ENCODE measurements at places on chromosomes 5 and 9.
A peak's percentile ranks its signal among the peaks of the same experiment; 100 is the strongest.

- no peak for DNase-seq
Measured at GRCh38 chr5:122705851-122706250, 69.0 kb upstream of the SNX2 start.

- DNase-seq: no peak
Measured at GRCh38 chr5:166883016-166883415, 1408.4 kb upstream of the WWC1 start.

- no peak for DNase-seq
Measured at GRCh38 chr5:80337379-80337778, 17.6 kb downstream of the SPZ1 start.

DNA sequence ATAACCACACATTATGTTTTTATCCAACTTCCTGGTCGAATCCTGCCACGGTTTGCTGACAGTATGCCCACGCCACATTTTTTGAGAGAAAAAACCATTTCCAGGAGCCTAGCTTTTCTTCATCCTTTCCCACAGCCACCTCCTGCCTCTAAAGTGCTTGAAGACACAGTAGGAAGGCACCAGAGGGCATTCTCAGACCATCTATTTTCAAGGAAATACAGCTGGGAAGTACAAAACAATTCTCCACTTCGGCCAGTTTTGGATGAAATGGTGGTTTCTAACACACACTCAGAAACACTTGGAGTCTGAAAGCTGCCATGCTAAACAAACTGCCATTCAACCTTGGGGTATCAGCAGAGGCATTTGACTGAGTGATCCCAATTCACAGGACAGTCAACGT, 86.3 kb upstream of the RPS23 start:
- peak; percentile 41 for DNase-seq

DNA sequence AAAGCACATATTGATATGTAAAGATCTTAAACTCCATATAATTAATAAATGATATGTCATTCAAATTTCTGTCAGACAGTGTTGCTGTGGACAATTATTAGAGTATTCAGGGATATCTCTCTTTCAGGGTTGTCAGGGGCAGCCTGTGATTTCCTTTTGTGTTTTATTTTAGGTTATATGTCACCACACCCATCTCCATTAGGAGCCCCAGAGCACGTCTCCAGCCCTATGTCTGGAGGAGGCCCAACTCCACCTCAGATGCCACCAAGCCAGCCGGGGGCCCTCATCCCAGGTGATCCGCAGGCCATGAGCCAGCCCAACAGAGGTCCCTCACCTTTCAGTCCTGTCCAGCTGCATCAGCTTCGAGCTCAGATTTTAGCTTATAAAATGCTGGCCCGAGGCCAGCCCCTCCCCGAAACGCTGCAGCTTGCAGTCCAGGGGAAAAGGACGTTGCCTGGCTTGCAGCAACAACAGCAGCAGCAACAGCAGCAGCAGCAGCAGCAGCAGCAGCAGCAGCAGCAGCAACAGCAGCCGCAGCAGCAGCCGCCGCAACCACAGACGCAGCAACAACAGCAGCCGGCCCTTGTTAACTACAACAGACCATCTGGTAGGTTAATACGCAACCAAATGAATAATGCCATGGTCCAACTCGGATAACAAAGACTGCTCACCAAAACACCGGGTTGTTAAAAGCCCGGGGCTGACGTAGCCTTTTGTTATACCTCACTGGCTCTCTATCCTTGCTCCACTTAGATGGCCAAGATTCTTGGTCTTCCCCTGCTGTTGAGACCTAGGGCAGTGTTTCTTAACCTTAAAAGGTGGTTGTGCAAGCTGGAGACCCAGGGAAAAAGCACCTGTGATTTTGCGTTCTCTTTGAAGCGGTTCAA, 24.4 kb downstream of the SMARCA2 start:
- no peak for DNase-seq

DNA sequence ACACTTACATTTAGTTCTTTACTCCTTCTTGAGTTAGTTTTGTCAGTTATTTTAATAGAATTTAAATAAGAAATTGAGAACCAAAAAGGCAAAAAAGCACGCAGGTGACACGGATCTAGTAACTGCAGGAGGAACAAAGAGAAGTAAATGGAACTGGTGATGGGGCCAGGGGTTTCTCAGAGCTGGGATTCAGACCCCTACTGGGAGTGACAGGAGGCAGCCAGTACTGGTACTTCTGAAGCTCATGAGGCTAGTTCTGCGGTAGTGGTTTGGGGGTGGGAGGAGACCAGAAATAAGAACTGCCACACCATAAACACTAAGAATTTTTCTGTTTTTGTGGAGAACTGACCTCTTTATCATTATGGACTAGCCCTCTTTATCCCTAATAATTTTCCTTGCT, 48.2 kb downstream of the OXCT1 start:
- DNase-seq: no peak

DNA sequence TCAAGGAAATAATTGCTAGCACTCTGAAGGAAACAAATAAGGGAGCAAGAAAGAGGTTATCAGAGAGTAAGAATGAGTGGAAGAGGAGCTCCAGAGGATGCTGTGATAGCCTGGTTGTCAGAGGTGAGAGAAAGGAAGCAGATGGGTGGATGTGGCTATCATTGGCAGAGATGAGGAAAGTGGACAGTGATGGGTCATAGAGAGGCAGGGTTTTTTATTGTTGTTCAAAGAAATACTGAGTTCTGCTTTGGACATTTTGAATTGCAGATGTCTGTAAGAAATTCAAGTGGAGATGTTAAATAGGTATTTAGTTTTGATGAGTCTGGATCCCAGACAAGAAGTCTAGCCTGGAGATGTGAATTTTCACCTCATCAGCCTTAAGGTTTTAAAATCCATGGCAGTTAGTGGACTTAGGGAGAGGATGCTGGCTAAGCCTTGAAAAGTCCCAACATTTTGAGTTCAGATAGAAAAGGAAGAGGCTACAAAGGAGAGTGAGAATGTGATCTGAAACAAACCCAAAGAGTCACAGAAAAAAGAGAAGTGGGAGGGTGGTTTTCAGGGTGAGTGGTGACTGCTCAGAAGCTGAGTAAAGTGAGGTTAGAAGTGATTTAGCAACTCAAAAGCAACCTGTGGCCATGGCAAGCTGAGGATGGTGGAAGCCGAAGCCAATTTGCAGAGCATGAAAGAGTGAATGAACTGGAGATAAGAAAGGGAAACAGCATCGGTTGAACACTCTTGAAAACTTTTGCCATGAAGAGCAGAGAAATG, 50.4 kb downstream of the PPIC start:
- DNase-seq: peak; percentile 47

GRCh38 chr5:127417528-127417927, 99.9 kb upstream of the PRRC1 start:
- no peak for DNase-seq

DNA sequence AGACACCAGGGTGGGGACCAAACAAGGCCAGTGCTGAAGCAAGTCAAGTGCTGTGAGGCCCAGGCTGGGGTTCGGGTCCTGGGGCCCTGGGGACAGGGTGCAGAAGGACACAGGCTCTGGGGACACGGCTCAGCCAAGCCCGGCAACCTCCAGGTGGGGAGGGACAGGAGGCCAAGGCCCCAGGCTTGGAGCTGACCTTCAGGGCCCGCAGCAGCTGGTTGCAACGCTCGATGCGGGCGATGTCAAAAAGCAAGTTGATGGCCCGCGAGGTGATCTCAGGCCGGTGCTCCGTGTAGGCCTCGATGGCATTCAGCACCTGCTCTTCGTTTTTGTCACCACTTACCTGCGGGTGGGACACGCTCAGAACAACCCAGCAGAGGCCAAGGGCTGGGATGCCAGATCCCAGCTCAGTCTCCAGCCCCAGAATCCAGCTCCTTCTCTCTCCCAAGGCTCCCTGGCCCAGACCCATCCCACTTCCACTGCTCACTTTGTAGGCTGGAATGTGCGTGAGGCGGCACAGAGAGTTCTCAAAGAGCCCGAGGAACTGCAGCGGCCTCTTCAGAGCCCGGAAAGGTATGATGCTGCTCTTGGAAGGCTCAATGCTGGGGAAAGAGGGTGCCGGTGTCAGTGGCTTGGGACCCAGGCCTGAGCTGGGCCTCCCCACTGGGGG, 20.7 kb downstream of the ZER1 start:
- DNase-seq: no peak

GRCh38 chr5:998246-999031, 10.2 kb upstream of the NKD2 start:
- no peak for DNase-seq

DNA sequence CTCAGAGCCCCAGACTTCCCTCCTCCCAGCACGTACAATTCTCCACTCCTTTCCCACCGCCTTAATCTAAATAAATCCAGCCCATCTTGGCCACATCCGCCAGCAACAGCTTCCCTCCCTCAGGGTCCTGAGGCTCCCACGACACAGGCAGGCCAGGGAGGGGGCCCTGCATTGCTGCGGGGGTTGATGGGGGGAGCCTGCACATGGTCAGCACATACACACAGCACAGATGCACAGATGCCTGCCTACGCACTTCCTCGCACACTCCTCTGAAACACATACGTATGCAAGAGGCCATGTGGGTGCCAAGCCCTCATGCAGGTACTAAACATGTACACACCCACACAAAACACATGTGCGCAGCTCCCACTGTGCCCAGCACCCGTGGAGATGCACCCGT, 14.8 kb downstream of the PDGFRB start:
- DNase-seq: no peak

- no peak for DNase-seq
Measured at GRCh38 chr5:106113922-106114321, 1556.8 kb downstream of the EFNA5 start.

DNA sequence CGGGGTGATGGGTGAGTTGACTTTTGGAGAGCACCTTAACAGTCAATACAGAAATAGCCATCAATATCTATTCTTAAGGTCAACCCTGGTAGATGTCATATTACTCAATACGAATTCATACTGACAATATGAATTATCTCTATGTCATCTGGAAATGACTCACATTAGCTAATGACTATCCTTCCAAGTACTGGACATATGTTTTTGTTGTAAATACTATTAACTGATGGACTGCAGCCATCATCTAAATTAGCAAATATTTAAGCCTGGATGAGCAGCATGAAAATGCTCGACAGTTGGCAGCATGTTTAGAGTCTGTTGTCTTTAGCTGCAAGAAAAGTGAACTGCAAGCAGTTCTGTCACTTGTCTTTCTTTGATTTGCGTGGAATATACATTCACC, 19.6 kb upstream of the ISOC1 start:
- DNase-seq: no peak

GRCh38 chr5:107779437-107779836, 108.7 kb upstream of the EFNA5 start:
- no peak for DNase-seq

DNA sequence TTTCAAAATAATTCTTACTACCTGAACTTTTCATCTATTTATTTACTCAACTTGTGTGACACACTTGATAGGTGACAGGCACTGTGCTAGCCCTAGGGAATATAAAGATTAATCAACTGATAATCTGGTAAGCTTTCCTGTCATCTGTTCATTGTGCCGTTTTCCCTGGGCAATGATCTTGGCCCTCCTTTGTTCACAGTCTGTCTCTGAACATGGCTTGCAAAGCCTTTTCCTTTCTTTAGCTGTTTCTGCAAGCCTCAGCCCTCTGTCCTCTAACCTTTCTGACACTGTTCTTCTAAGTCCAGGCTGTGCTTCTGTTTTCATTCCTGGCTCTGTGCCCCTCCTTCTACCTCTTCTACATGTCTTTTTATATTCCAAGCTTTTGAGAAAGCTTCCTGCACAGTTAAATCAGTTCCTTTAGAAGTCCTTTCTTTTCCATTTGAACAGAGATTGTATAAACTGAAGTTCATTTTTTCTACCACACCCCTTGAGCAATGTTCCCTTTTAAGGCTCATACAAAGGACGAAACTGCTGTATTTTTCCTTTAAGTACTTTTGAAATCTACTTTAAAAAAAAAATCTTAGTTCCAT, 803.0 kb upstream of the ZNF608 start:
- DNase-seq: no peak

All from MV-4-11 (cell line).